Fibroblast of pulmonary artery (primary cell): ENCODE measurements at places on chromosomes 1 and 21.

DNA sequence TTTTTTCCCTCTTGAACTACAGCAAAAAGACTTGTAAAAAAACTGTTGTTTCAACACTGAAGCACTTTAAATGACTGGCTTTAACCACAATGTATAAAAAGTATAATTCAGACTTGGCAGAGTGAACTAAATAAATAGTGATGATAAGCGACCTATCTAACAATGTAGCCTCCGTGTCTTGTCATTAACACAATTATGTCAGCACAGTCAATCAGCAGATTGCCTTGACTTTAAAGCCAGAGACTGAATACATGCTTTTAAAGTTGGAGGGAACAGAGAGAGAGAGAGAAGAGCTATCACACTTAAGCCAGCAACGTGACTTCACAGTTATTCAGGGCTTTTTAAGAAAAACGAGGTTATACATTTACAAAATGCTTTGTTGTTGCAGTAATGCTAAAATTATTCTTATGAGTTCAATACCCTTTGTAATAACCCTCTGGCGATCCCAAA lies 378.1 kb downstream of the LMO4 start:
- DNase-seq: no peak

- no peak for DNase-seq
Measured at GRCh38 chr1:221239792-221240191, 360.5 kb downstream of the HLX start.

GRCh38 chr1:65479554-65480204 lies 59.2 kb downstream of the LEPR start:
- DNase-seq: no peak

- peak; percentile 67 for DNase-seq
Measured at GRCh38 chr1:211951856-211952255, 83.5 kb downstream of the INTS7 start.

GRCh38 chr1:212713465-212714136 lies 14.0 kb upstream of the BATF3 start:
- DNase-seq: no peak
